ENCODE measurements at places on chromosomes 16 and 17.

- DNase-seq: peak; percentile 82
Measured at GRCh38 chr17:40122136-40122998, 596 bp downstream of the MSL1 start.

- no peak for DNase-seq
Measured at GRCh38 chr17:7001318-7001961, 5.6 kb downstream of the ALOX12 start.

GRCh38 chr16:48592839-48593429, 17.0 kb downstream of the N4BP1 start:
- no peak for DNase-seq

DNA sequence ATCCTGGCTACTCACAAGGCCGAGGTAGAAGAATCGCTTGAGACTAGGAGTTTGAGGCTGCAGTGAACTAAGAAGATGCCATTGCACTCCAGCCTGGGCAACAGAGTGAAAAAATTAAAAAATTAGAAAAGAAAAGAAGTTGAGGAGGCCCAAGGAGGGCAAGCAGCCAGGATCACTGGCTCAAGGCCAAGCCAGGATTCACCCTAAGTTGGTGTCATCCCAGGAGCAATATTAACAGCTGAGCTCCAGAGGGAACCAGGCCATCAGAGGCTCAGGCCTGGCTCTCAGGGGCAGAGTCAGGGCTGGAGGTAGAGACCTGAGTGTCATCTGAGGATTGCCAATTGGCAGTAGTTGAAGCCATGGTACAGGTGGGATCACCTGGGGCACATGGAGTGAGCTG, 20.7 kb downstream of the DRC3 start:
- no peak for DNase-seq

DNA sequence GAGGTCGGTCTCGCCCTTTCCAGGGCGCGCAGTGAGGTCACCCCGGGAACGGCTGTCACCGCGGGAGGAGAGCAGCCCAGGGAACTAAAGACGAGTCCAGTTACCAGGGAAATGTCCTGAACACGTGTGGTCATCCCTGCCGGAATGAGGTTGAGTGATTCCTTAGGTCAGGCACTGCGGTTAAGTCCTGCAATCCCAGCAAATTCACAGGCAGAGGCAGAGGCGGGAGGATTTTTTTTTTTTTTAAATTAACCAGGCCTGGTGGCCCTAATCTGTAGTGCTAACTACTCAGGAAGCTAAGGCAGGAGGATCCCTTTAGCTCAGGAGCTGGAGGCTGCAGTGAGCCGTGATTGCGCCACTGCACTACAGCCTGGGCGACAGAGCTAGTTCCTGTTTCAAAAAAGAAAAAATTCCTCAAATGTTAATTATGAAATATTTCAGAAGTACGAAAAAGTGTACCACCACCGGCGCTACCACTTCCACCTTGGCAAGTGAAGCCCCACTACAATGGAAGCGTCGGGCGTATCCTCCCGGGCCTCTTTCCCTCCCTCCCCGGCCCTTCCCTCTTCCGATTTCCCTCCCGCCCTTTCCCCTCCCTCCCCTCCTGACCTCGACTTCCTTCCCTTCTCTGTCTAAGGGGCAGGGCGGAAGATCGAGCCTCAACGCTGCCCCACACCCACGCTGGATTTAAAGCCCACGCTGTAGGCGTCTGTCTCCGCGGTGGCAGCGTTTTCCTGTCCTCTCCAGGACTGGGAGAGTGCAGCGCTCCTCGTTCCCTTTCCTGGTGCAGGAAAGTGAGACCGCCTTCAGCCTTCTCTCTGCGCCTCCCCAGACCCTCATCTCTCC, 27.3 kb downstream of the SLFN11 start:
- peak; percentile 92 for DNase-seq

DNA sequence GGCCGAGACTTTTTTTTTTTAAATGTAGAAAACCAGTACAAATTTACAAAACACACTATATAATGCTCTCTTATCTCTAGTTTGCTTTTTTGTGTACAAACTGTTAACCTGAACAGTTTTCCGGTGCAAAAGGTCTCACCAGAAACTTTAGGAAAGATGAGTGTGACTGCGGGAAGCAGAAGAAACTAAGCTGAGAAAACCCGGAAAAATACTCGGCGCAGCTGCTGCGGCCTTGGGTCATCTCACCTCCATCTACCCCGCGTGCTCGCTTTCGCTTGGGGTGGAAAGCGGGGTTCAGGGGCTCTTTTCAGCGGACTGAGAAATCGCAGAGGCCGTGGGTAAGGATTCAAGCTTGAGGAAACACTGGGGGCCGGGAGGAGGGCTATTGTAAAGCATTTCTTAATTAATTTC, 1.8 kb downstream of the SALL1 start:
- DNase-seq: no peak

DNA sequence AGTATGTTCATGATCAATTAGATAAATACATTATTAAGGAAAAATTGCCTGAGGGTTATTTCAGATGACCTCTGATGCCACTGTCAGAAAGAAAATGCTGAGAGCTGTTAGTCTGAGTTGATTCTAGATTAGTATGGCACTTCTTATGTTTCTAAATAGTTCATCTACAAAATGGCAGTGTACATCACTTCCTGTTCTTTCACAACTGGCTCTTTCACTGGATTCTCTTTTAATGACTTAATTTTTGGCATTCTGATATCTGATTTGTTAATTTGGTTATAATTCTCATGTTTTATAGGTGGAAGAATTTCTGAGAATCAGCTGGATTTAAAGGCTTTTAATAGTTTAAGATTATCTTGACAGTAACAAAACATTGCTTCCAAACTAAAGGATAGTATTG, 3.3 kb downstream of the TAOK1 start:
- peak; percentile 66 for DNase-seq

GRCh38 chr17:2710803-2711607, 559 bp downstream of the CLUH start:
- DNase-seq: peak; percentile 60

GRCh38 chr17:74128456-74129211, 74.8 kb upstream of the RPL38 start:
- DNase-seq: no peak

DNA sequence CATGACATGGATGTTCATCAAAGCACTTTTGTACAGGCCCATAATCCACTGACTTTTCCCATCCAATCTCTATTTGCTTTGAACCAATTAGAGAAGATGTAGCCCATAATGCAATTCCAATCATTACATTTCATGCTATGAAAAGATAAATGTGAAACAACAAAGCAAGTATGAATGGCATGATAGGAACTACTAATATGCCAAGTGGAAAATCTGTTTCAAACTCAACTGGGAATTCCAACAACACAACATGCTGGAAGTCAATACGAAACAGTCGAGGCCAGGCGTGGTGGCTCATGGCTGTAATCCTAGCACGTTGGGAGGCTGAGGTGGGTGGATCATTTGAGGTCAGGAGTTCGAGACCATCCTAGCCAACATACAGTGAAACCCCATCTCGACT, 39.6 kb upstream of the TMEM97 start:
- no peak for DNase-seq

DNA sequence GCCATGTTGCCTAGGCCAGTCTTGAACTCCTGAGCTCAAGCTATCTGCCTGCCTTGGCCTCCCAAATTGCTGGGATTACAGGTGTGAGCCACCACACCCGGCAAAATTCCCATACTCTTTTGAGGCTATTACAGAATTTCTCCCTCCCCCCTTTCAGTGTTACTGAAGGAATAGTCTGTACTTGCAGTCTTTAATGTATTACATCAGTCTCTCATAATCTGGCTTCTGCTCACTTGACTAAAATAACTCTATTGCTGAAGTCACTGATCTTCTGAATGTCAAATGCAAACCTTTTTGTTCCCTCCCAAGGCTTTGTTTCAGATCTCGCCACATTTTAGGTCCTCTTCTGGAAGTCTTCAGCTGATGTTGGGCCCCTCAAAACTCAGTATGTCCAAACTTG, 51.8 kb downstream of the TNRC6A start:
- DNase-seq: no peak

DNA sequence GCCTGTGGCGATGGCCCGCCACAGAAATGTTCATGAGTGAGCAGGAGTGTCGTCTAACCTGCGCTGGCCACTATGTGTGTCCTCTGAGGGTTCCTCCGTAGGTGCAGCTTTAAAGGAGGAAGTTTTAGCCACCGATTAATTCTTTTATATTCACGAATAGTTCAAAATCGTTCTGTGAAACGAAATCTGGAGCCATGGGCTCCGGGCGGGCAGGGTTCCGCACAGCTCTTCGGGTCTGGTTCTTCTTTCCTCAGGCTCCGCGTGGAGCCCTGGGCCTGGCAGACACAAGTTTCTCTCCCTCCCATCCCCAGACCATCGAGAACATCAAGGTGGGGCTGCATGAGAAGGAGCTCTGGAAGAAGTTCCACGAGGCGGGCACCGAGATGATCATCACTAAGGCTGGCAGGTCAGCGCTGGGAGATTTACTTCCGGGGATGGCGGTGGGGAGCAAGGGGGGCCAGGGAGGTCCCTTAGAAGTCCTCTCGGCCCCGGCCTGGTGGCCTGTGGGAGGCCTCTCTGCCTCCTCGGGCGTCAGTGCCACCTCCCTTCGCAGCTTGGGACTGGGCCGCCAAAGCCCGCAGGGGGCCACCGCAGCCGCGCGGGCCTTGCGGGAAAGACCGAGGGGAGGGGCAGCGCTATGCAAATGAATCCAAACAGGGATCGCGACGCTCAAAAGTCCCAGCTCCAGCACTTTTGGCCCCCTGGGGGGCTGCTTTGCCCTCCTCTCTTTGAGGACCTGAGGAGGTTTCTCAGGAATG, 5.2 kb downstream of the TBX4 start:
- no peak for DNase-seq

- no peak for DNase-seq
Measured at GRCh38 chr16:8961811-8962390, 1.8 kb downstream of the USP7 start.

DNA sequence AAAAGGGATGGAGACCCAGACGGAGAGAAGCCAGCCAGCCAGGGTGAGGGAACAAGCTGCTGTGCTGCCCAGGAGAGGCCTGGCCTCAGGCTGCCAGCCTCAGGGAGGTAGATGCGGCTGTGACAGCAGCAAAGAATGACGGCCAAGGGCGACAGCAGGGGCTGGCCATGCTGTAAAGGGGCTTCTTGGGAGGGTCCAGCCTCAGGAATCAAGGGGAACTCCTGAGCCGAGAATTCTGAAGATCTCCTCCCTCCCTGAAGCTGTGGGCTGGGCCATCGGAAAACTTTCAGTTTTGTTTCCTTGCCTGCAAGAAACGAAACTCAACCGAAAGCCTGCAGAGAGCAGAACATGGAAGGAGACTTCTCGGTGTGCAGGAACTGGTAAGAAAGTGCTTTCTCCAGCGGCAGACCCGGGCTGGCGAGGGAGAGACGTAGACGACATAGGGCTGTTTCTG, at the start of gene XAF1:
TSS of gene XAF1 (plus strand) at position 316 of the 454 bp plus-strand sequence. CDS start at position 349, 33 bp downstream.
- DNase-seq: peak; percentile 77

- no peak for DNase-seq
Measured at GRCh38 chr17:55462711-55463110, 41.1 kb upstream of the MMD start.

GRCh38 chr16:30656388-30656787, 1.8 kb upstream of the FBRS start:
- no peak for DNase-seq

DNA sequence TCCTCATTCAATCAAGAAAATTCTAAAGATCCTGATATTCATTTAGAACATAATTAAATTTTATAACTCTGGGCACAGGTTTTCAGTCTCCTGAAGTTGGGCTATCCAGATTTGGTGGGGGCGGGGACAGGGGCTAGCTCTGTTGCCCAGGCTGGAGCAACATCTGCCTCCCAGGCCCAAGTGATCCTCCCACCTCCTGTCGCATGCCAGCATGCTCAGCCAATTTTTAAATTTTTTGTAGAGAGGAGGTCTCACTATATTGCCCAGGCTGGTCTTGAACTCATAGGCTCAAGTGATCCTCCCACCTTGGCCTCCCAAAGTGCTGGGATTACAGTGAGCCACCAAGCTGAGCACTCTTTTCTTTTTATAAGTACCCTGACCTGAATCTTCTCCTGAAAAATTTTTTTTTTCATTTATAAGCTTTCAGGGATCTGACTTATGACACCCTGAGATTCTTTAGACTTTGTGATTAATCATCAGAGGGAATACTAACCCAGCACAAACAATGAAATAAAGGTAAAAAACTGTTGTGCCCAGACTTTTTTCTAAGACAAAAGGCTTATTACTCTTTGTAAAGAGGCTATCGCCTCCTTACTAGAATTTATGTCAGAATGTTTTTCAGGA, 62.6 kb downstream of the TUBD1 start:
- DNase-seq: no peak

GRCh38 chr17:4519361-4519788, 20.7 kb downstream of the SPNS2 start:
- no peak for DNase-seq

- DNase-seq: peak; percentile 61
Measured at GRCh38 chr17:66255112-66255511, 25.9 kb upstream of the APOH start.

- peak; percentile 94 for DNase-seq
Measured at GRCh38 chr17:2847381-2848333, 51.4 kb downstream of the RAP1GAP2 start.

DNA sequence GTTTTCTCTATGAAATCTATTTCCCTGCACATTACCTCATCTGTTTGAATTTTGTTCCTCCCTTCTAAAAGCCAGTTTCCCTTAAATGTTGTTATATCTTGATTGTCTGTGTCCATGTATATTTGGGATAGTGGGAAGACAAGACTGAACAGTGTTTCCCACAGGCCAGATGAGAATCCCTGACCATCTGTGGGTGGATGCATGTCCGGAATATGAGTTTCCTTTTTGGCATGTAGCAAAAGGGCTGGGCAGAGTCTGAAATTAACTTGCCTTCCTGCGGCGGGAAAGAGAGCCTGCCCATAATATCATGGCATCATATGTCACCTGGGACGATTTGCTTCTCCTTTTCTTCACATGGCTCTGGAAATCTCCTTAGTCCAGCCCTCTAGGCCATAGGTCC, 385.8 kb upstream of the MAF start:
- no peak for DNase-seq

DNA sequence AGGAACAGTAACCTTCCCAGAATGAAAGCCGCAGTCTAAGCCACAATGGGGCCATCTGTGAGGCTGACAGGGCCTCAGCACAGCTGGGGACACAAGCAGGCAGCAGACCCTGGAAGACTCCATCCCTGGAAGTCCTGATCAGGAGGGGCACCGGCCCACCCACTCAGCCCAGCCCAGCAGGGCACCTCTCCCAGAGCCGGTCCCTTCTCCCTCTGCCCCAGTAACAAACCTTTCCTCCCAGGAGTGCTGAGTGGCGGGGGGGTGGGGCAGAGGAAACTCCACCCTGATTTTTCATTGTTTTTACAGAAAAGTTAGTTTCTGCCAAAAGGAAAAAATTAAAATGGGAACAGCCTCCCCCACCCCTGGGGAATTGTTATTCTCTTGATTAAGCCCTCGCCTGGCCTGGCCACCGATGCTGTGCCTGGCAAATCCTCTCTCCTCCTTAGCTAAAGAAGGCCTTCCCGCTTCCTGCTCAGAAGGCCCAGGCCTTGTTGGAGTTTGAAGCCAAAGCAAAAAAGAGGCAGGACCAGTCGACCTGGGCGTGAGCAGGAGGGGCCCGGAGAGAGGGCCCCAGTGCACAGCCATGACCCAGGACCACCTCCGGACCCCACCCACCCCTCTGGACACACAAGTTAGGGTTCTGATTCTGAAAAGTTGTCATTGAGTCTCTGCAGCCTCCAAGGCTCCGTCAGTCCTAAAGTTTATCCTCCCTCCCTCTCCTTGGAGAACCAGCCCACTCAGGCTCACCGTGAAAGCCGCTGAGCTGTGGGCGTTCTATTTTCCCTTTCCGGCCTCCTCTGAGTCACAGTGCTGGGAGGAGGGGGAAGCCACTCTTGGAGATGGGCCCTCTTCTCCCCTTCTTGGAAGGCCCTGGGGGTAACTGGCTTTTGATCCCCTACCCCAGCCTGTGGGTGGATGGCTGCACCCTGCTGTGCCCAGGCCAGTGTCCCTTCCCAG, 128.4 kb upstream of the TNRC6C start:
- peak; percentile 79 for DNase-seq

Data from suppressor macrophage (primary cell).